ENCODE measurements at places on chromosomes 2 and 18. TPM values are rescaled to one million over a fixed set of nuclear protein-coding genes. Genes with fewer than 3 reads are reported as not detected.

Gene RAMP1
- 0.37 TPM for polyA plus RNA-seq

Gene MOGAT1
- polyA plus RNA-seq, result not detected

Gene ABCG8
- polyA plus RNA-seq, result not detected

- no peak overlapping the region for H3K27ac ChIP-seq
- H3K36me3 ChIP-seq, result no peaks in the 10 kb centered on the region
- H3K27me3 ChIP-seq, result no peaks in the 10 kb centered on the region
- DNase-seq, result no peak
Observed at GRCh38 chr18:7232218-7232617, 1.3 kb downstream of the LRRC30 start.

- H3K4me1 ChIP-seq, result no peaks in the 10 kb centered on the region
- no peak overlapping the region for H3K27ac ChIP-seq
- no peak for DNase-seq
- no peaks in the 10 kb centered on the region for H3K27me3 ChIP-seq
Observed at GRCh38 chr18:76881744-76882143, 59.4 kb downstream of the ZNF236 start.

Data from keratinocyte (primary cell).